ENCODE measurements at places on chromosomes 7 and 10. TPM values are rescaled to one million over a fixed set of nuclear protein-coding genes. Genes with fewer than 3 reads are reported as not detected.

DNA sequence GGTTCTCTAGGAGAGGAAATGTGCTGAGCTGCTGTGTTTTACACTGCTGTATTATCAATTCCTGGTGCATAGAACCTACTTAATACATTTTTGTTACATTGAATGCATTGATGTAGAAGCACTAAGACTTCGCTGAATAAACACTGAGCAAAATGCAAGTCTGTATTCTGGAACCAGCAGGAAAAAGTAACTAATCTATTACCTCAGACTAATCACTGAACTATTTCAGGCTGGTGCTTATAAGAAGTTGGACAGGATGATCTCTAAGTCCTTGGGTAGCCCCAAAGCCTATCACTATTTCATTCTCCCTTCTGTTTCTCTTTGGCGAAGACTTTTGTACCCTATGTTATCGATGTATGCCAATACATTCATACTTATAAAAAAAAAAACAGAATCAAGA lies 87.2 kb upstream of the LRRTM3 start:
- DNase-seq = no peak

The HMX3 gene
- total RNA-seq = not detected

GRCh38 chr7:124929467-124930172 lies at the start of gene POT1:
POT1 (minus strand) TSS chr7:124929825; CDS start chr7:124897173, 32,652 bp downstream.
- peak; percentile 80 for DNase-seq

The WDR37 gene
- total RNA-seq = 9.7 TPM

The IPMK gene
- total RNA-seq = 27.6 TPM

- no peak for DNase-seq
Measured at GRCh38 chr7:91660734-91661356, 219.7 kb downstream of the MTERF1 start.

- DNase-seq = peak; percentile 52
Measured at GRCh38 chr10:27741173-27742091, 4.2 kb downstream of the MKX start.

DNA sequence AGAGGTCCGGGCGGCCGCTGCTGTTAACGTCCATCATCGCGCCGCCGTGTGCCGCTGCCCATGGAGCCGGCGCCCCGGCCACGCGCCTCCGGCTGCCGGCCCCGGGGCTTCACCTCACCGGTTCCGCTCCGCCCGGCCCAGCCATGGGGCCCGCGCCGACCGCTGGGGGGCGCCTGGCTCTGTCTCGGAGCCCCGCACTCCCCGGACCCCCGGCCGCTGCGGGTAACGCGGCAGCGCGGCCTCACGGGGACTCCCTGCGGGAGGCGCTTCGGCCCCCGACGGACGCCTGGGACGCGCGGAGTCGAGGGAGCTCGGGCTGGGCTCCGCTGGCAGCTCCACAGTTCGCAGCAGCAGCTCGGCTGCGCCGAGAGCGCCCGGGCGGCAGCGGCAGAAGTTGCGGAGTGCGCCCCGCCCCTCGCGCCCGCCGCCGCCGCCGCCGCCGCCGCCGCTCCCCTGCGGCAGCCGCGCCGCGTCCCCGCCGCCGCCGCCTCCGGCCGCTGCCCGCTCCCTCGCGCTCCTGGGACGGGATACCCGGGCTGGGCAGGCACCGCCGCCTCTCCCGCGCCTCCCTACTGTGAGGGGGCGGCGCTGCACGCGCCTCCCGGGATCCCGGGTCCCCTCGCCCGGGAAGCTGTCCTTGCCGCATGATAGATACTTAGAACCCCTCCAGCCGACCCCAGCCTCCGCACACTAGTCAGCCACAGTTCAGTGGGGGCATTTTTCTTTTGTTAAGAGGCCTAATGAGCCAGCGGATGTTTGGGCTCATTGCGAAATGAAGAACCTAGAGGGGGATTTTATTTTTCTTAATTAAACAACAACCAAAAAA lies at the start of gene HTR7:
TSS of gene HTR7 (minus strand) at position 405 of the 826 bp plus-strand sequence. CDS start at position 37, 368 bp downstream.
- peak; percentile 93 for DNase-seq

DNA sequence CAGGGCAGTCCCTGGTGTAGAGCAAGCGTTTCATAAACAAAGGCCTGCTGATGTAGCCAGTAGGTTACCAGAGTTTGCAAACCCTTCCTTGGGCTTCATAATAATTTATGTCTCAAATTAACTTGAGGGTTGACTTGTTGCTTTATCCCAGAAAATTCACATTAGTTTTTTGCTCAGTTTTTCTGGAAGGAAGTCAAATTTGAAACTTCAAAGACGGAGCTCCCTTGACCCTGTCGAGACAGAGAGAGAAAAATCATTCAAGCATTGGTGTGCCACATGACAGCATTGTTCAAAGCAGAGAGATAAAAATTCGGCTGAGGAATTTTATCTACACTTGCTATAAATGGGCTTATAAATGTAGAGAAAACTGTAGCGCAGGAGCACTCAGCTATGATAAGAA lies 627.7 kb downstream of the TNS3 start:
- no peak for DNase-seq

- no peak for DNase-seq
Measured at GRCh38 chr10:132439424-132440163, 42.6 kb downstream of the PWWP2B start.

DNA sequence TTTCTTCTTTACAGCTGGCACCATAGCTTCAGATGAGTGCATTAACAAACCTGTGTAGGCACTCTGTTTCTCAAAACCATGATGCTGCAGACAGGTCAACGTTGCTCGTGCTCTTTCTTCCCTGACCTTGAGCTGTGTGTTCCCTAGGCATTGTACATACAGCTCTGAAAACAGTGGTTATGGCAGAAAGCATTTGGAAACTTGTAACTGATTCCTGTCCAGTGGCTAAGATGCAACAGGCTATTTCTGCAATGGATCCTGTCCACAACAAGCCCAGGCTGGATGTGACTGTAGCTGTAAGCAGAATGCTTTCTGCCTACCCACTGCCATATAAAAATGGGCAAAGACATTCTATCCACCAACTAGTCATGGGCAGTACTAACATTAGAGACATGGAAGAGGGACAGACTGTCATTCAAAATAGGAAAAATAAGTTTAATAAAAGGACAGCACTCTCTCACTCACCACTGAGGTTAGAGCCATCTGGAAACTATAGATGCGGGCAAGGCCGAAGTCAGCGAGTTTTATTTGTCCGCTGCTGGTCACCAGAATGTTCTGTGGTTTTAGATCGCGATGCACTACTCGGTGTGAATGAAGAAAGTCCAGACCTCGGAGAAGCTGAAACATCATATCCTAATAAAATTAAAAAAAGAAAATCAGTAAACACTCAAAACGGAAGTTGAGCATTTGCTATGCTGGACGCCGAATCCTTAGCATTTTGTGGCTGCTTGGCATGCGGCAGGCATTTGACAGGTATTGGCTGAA lies 111.0 kb downstream of the CDK6 start:
- no peak for DNase-seq

DNA sequence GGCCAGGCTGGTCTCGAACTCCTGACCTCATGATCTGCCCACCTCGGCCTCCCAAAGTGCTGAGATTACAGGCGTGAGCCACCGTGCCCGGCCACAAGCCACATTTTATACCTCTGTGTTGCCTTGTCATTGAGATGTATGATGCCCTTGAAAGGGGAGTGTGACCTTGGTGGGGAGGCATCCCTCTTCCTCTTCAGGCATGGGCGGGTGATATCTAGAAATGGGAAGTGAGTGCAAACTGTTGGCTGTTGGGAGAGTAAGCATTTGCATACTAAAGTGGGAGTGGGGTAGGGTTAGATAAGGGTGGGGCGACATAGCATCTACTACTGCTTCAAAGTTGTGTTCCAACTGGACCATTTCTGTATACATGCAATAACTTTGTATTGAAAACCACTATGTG lies 20.1 kb downstream of the RP9 start:
- no peak for DNase-seq

- DNase-seq = peak; percentile 98
Measured at GRCh38 chr7:140696680-140697446, at the start of gene NDUFB2. NDUFB2 (plus strand) TSS chr7:140696708; CDS start chr7:140696745, 37 bp downstream.

- no peak for DNase-seq
Measured at GRCh38 chr10:20874261-20874660, 22.9 kb downstream of the NEBL start.

GRCh38 chr10:24118246-24118645 lies 90.7 kb upstream of the KIAA1217 start:
- DNase-seq = no peak

GRCh38 chr10:78222096-78222790 lies 188.6 kb downstream of the RPS24 start:
- no peak for DNase-seq

The ITPRIP gene
- total RNA-seq = 6.7 TPM

DNA sequence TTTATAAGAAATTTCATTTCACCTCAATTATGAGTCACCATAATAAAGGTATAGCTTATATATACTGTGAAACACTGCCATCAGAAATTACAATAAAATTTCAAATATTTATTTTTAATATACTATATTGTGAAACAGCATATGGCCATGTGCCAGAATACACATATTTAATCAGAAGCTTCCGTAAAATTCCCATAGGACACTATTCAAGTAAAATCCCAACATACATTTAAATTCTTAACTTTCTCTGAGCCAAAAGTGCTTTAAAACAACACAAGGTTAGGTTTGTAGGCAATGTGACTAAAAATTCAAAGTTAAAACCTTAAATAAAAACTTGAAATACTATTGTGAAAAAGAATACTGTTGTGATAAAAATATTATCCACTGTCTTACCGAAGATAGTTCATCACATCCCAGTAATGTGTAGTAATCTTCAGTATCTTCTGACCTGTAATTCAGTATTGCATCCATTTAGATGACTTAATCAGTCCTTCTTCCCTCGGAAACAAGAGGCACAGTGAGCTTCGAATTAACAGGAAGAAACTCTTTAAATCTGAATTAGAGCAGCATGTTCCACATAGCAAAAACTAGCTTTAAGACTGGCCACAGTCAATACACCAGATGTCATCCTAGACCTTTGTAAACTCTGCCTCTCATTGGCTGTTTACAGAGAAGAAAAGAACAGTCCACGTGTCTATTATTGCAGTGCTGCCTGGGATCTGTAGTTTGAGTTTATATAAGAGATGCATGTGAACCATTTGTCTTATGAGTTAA lies at the start of gene DNAJC12:
TSS of gene DNAJC12 (minus strand) at position 648 of the 774 bp plus-strand sequence. CDS start at position 471, 177 bp downstream.
- DNase-seq = peak; percentile 46

The HOXA9 gene
- not detected for total RNA-seq

DNA sequence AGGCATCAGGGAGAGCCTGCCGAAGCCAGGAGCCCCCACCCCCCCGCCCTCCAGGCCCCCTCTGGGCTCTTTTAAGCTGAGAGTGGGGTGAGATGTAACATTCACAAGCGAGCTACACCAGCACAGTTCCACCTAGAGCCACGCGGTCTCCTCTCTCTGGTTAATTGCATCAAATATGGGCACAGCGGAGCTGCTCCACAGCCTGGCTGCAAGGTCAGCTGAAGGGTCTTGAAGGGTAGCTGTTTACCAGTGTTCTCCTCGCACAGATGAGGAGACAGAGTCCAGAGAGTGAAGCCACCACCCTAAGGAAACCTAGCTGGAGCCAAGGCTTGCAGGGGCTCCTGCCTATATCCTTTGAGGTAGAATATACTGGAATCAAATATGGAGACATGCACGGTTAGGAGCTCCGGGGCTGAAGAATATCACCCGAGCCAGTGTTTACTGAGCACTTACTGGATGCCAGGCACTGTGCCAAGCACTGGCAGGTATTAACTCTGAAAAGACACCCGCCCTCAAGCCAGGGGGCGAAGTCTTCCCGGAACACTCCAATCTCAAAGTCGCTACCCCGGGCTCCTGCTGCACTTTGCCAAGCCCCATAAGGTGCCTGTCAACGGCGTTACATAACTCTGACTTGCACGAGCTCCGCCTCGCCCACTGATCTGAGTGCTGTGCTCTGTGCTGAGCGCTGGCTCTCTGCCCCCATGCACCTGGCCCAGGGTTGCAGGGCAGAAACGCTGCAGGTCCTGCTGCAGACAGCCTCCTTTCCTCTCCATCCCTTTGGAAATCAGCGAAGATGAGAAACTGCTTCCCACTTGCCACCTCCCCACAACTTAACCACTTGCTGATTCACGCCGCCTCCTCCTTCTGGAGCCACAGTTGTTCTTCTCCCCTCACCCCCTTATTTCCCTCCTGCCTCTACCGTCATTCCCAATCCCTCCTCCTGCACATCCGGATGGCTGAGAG lies 5.4 kb downstream of the CHST15 start:
- peak; percentile 54 for DNase-seq

The ACSM6 gene
- not detected for total RNA-seq

- DNase-seq = no peak
Measured at GRCh38 chr7:47026780-47027361, 555.0 kb downstream of the TNS3 start.

DNA sequence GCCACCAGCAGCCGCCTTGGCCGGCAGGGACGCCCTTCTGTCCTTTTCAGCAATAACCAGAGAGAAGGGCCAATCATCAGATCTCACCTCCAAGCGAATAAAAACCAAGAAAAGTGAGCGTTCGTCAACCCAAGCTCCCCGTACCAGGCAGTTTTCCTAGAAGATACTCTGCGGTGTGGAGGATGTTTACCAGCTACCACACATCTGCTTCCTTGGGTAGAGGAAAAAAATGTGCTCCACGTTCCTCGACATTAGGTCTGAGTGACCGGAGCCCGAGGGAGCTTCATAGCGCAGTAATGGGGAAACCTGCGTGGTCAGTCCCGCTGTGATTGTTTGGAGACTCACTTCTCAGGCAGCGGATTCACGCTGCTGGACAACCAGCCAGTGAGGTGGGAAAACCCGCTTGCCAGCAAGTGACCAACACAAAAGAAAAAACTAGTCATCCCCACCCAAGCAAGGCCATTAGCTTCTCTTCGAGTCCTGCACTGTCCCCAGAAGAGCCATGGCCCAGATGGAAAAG lies 73.0 kb downstream of the ZRANB1 start:
- no peak for DNase-seq

The PAPSS2 gene
- 25.8 TPM for total RNA-seq

DNA sequence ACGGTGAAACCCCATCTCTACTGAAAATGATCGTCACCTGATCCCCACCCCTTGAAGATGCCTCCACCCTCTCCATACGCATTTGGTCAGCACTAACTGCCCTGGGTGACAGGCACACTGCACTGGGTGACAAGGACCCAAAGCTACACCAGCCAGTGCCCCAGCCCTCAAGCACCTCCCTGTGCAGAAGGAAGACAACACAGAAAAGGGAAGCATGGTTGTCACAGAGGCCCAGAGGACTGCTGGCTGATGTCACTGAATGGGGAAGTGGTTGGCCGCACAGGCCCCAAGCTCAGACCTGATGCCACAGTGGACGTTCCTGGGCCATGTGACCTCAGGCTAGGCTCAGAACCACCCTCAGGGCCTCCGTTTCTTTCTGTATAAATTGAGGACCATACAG lies 4.2 kb upstream of the PILRA start:
- no peak for DNase-seq

DNA sequence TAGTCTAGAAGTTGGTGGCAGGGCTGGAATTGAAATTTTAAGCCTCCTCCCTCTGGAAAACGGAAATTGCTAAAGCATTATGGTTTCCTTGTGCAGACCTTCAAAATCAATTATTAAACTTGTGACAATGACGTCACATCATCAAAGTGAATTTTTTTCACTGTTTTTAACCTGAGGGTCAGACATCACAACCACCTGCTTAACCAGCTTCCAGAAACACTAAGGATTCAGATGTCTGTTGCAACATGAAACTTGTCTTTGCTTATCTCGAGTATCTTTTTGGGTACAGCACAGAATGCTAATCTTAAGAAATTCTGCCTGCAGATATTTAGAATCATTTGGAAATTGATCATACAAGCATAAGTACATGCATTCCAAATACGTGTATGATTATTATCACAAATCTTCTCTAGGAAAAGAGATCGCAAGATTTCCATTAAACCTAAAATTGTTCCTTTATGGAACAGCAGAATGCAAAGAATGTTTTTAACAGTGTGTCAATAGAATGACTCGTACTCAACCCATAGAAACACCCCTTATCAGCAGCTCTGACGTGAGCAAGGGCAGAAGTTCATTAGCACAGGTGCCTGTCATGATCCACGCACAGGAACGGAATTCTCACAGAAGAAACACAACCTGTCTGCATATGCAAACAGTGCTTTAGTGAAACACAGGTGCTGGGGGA lies 4.1 kb upstream of the GTPBP4 start:
- DNase-seq = no peak

All from H7 (cell line).